ENCODE measurements at places on chromosomes 6 and 20.
A peak's percentile ranks its signal among the peaks of the same experiment; 100 is the strongest.

GRCh38 chr20:49466114-49466912 lies 16.2 kb downstream of the KCNB1 start:
- no peak for DNase-seq

- peak; percentile 33 for DNase-seq
Observed at GRCh38 chr6:141451181-141451510, 681.6 kb upstream of the GJE1 start.

GRCh38 chr6:142802124-142802523 lies 142.9 kb downstream of the HIVEP2 start:
- peak; percentile 17 for DNase-seq

- DNase-seq: no peak
Observed at GRCh38 chr6:138235205-138235604, 16.9 kb upstream of the PBOV1 start.

- no peak for DNase-seq
Observed at GRCh38 chr6:43776115-43776798, 6.2 kb downstream of the VEGFA start.

- peak; percentile 70 for DNase-seq
Observed at GRCh38 chr6:12911427-12911826, 194.9 kb downstream of the PHACTR1 start.

DNA sequence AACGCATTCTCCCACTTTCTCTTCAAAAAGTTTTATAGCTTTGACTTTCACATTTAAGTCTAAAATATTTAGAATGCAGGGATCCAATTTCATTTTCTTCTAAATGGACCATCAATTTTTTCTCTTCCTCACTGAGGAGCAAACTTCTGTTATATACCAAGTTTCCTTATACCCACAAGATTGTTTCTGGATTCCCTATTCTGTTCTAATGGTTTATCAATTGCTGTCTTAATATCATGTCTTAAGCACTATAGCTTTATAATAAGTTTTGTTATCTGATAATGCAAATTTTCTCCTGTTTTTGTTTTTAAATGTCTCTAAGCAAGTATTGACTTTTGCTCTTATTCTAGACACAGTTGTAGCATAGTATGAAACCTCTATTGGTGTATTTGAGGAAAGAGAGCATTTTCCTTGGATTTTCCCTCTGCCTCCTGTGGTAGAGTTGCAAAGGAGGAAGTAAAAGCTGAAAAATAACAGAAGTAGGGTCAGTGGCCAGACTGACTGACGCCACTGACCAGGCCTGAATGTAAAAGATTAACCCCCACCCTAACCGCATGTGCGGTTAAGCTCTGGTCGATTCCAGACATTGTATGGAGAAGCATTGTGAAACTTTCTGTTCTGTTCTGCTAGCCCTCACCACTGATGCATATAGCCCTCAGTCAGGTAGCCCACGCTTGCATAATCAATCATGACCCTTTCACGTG lies 40.3 kb downstream of the GPX5 start:
- DNase-seq: no peak

GRCh38 chr6:31621320-31621939 lies 915 bp downstream of the PRRC2A start:
- no peak for DNase-seq

GRCh38 chr6:131022691-131023090 lies 40.4 kb downstream of the EPB41L2 start:
- no peak for DNase-seq

DNA sequence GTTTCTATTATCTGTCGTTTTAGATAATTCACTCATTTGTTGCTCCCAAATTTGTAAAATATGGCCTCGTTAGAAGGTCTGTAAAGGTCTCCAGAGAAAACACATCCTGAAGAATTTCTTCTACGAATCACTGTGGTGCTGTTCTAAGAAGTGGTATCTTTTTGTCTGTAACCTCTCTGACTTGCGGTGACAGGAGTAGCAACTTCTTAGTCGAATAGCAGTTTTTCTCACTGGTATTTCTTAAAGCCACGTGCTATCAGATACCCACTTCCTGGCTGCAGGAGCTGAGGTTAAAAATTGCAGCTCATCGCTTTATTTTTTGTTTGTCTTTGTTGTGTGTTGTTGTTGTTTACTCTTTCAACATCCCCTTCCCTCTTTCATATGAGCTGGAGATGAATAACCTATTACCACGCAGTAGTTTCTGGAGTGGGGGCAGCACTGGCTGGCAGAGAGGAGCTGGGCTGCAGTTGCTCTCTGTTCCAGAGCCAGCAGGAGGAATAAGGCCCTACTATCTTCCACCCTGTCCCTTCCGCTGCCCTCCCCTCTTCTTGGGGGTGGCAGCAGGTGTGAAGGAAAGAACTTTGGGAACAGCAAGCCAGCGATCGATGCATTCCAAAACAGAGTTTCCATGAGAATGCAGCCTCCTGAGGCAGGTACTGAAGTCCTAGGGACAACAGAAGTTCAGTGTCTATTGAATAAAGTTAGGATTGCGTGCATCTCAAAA lies 64.7 kb downstream of the C6orf118 start:
- no peak for DNase-seq

GRCh38 chr20:34222208-34222607 lies 19.0 kb upstream of the ASIP start:
- DNase-seq: no peak

DNA sequence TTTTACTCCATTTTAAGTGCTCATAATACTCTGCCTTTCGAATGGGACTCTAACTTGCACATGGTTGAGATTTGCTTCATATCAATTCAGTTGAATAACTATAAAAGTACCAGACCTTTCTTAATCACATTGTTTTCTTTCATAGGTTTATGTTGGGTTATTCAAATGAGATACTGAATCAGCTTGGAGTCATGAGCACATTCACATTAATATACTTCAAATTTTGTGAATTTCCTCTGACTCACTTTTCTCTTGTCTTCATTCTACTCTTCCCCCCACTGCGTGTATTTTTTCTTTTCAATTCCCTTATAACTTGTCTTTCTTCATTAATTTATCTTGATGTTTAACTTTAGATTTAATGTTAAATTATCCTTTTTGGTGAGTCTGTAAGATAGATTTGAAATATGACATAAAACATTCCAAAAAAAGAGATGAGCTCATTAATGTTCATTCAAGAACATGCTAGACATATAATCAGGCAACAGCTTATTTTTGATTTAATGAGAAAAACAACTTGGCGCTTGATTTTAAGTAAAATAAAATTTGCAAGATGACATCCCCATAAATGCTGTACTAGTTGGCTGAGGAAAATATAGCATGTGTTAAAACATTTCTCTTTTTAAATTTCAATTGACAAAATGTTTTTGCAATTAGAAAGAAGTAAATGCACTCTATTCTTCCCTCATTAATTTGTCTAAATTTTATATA lies 736.0 kb downstream of the CD109 start:
- no peak for DNase-seq

DNA sequence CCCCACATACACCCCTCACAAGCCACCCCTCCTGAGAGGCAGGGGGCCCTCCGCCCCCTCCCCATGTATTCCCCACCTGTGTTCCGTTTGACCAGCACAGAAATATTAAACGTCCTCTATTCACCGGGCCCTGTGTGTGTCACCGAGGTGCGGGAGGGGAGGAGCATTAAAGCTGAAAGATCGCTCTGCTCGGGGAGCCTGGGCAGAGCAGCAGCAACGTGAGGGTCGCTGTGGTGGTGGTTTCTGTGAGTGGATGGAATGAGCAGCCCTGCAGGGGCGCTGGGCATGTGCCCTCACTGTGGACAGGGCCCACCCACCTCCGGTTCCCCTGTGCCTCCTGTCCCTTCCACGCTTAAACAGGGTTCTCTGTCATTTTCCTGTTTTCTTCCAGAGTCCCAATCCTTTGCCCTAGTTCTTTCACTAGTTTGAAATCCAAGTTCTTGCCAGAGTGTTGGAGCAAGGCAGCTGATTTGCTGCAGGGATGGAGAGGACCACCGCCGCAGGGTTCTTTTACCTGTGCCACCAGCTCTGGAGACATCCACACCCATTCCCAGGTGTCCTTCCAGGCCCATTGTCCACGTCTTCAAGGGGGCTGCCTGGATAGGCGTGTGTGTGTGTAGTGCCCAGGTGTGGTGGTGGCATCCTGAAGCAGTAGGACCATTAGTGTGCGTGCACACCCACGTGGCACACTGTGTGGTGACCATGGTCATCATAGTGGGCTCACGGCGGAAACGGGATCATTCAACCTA lies 37.6 kb upstream of the MDFI start:
- DNase-seq: no peak

DNA sequence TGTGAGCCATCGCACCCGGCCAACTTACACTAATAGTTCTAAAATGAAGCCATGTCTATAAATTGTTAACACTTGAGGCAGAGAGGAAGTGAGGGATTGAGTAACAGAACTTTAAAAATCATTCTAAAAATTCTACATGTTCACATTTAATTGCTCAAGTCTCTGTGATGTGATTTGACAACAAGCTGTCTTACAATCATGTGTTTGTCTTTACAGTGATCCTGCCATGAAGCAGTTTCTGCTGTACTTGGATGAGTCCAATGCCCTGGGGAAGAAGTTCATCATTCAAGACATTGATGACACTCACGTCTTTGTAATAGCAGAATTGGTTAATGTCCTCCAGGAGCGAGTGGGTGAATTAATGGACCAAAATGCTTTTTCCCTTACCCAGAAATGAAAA lies 23.6 kb downstream of the GTF2H5 start:
- DNase-seq: no peak

DNA sequence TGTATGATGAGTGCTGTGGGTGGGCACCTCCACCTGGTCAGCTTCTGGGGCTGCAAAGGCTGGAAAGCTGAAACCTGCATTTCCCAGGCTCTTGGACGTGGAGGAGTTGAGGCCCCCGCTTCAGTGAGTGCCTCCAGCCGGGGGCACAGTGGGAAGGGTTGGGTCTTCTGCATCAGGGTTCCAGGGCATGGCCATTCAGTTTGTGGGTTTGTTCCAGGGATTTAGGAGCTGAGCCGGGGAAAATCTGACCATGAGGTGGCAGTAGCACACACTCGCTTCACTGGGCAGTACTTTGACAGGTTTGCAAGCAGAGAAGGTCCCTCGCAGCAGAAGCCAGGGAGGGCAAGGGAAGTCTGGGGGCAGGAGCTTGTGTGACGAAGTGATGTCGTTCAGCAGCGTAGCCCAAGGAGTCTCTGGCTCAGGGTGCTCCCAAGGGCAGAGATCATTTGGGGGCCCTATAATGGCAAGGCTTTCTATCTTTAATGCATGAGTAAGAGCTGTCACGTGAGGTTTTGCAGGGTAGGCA lies 69.5 kb upstream of the SULF2 start:
- peak; percentile 39 for DNase-seq

GRCh38 chr20:3447321-3447720 lies 23.5 kb upstream of the ATRN start:
- no peak for DNase-seq

DNA sequence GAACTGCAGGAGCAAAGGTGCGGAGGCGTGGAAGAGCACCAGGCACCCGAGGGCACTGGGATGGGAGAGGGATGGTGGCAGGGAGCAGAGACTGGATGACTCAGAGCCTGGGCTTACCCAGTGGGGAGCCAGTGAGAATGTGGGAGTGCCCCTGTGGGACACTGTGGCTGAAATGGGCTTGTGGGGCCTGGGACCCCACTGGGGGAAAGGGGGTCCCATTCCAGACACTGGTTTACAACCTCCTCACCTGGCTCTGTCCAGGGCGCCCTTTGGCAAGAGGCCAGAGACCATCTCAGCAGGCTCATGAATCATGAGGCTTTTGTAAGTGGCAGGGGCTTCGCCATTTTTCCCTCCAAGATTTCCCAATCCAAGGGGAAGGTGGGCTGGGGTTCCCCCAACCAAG lies 124.0 kb upstream of the MAFB start:
- DNase-seq: no peak

DNA sequence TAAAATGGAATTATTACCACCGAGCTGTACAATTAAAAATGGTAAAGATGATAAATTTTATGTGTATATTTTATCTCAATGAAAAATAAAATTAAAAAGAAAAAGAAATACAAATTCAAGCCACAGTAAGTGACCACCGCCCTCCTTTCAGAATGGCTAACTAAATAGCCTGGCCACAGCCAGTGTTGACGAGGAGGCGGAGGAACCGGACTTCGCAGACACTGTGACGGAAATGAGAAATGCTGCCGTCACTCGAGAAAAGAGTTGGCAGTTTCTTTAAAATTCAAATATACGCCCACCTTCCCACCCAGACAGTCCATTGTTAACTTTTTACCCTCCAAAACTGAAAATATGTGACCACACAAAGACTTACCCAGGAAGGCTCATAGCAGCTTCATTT lies 50.0 kb downstream of the FOXF2 start:
- DNase-seq: no peak

DNA sequence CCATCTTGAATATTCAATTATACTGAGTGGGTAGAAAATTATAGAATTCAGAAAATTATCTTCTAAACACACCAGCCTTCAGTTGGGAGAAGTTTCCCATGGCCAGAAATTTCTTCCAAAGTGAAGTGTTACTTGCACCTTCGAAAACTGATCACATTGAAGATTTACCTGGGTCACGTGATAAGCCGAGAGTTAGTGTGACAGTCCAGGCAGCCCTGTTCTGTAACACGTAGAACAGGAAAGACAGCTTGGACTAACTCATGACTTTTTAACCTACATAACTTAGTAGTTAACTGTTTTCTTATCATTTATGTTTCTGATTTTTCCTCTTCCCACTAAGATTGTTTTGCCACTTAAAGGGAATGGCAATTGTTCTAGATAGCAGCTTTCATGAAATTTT lies 118.3 kb upstream of the MTHFD1L start:
- no peak for DNase-seq

DNA sequence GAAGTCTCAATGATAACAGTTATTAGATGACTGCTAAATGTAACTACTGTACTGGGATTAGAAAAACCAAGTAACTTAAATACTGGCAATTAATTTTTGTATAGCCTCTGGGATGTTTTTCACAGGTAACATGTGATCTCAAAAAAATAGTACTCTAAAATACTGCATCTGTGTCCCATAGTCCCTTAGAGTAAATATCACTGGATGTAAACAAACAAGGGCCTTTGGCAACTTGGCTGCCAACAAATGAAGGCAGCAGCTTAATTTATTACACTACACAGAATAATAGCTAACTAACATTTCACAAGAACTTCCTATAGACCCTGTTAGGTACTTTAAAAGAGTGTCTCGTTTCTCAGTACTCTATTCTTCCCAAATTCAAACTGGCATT lies 14.0 kb downstream of the ARHGAP18 start:
- DNase-seq: no peak

DNA sequence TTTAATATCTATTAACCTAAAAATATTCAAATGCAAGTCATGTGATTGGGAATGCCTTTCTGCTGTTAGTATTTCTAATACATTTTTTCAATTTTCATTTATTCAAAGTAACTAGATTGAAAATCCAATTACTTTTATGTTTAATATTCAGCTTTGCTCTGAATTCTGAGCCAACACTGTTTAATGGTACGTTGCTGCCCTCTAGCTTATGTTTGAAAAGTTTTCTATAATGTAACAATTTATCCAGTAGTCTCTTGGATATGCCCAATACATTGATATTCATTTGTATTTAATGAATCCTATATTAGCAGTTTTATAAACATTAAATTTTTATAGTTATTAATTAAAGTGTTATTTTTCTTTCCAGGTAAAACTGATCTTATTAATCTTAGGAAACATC lies 47.4 kb downstream of the LGSN start:
- peak; percentile 73 for DNase-seq

- DNase-seq: no peak
Observed at GRCh38 chr6:34059914-34060313, 86.0 kb downstream of the GRM4 start.

GRCh38 chr6:167111597-167111996 lies 11.3 kb upstream of the CCR6 start:
- no peak for DNase-seq

- DNase-seq: no peak
Observed at GRCh38 chr6:42689371-42689770, 33.0 kb downstream of the PRPH2 start.

All from DMS53 (cell line).